ENCODE measurements at places on chromosomes 12 and 14. TPM values are rescaled to one million over a fixed set of nuclear protein-coding genes. Genes with fewer than 3 reads are reported as not detected.
A peak's percentile ranks its signal among the peaks of the same experiment; 100 is the strongest.

GRCh38 chr12:1579651-1580435, 14.5 kb downstream of the FBXL14 start:
- DNase-seq: no peak

- no peak for DNase-seq
Measured at GRCh38 chr12:53298164-53298563, 1.3 kb upstream of the MYG1 start.

- DNase-seq: no peak
Measured at GRCh38 chr12:124901003-124901402, 13.4 kb downstream of the UBC start.

GRCh38 chr12:130665753-130666152, 50.3 kb downstream of the RIMBP2 start:
- DNase-seq: no peak

- no peak for DNase-seq
Measured at GRCh38 chr12:107165581-107165980, 72.2 kb upstream of the CRY1 start.

DNA sequence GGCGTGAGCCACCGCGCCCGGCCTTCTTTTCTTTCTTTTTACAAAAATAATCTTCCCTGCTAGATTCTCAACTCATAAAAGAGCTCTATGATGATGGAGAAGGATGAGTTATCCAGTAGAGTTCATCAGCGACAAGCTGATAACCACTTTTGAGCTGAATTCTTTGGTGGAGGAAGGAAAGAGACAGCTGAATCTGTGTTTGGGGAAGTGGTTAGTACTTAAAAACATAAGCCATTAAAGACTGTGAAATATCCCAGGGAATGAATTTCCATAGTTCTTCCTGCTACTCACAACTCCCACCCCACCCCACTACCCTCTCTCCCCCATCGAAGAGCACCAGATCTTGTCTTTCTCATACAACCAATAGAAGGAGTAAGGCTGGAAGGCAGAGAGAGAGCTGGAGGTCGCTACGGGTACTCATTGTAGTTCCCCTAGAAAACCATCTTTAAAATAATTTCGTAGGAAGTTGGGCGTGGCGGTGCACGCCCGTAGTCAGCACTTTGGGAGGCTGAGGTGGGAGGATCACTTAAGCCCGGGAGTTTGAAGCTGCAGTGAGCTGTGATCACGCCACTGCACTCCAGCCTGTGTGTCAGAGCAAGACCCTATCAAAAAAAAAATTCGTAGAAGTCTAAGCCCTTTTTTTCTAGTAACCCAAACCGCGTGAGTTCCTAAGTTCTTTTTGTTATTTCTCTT, 647 bp upstream of the ESPL1 start:
- no peak for DNase-seq

- DNase-seq: no peak
Measured at GRCh38 chr14:79443602-79444001, 767.7 kb downstream of the DIO2 start.

- no peak for DNase-seq
Measured at GRCh38 chr12:57205186-57205585, 11.4 kb upstream of the NXPH4 start.

DNA sequence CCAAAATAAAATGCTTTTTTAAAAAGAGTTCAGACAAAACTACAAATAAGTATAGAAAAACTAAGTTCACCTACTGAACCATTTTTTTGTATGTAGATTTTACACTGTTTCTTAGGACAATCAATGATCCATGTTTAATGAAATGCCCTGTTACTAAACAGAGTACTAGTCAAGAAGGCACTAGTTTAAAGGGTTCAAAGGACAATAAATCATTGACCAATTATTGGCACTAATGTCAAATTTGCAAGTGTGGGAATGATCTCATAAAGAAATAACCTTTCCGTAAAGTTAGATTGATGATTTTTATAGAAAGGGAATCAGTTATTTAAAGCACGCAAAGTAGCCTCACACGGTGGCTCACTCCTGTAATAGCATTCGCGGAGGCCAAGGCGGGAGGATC, 4.2 kb downstream of the DNAI7 start:
- no peak for DNase-seq

DNA sequence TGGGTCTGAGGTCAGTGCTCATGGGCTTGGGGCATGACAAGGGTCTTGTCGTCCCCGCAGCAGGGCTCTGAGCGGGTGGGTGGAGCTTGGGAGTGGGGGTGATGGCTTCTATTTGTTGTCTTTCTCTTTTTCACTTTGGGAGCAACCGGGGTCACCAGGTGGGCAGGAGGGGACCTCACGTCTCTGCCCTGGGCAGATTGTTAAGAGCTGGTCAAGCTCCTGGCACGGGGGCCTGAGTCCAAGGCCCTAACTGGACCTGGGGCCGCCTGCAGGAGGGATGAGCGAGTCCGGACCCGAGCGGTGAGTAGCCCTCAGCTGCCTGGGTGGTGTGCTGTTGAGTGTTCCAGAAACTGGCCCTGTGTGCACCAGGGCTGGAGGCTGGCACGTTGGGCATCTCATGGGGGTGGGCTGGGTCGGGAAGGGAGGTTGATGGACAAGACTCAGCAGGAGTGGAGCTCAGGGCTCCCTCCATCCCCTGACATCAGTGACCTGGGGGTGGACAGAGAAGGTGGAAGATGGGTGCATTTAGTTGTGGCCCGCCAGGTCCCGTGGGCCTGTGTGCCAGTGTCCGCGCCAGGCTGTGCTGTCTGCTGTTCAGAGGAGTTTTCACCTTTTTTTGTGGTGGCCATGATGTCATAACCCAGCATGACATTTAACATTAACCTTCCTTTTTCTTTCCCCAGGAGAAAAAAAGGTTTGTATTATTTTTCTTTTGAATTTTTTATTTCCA, 27.5 kb downstream of the RTL1 start:
- DNase-seq: no peak

DNA sequence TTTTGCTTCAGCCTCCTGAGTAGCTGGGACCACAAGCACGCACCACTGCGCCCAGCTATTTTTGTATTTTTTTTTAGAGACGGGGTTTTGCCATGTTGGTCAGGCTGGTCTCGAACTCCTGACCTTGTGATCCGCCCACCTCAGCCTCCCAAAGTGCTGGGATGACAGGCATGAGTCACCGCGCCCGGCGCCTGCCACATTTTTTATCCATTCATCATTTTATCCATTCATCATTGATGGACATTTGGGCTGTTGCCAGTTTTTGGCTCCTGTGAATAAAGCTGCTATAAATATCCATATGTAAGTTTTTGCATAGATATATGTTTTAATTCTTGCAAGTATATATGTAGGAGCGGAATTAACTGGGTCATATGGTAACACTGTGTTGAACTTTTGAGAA, 79.5 kb downstream of the DAAM1 start:
- peak; percentile 78 for DNase-seq

- no peak for DNase-seq
Measured at GRCh38 chr12:4894019-4894418, 15.7 kb upstream of the KCNA1 start.

DNA sequence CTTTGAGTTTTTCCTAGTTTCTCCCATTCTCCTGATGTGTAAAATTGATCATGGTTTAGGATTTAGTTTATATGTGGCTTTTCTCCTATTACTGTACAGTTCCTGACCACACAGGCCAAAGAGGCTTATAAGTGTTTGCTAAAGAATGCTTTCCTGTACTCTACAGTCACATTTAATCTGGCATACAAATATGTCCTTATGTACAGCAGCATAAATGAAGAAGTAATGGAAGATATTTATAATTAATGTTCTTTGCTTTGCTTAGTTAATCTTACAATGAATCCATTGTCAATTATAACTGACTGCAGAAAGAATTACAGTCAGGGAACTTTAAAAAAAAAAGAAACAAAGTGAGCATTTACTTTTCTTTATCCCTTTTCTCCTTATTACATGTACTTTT, 293.9 kb downstream of the KCNC2 start:
- no peak for DNase-seq

DNA sequence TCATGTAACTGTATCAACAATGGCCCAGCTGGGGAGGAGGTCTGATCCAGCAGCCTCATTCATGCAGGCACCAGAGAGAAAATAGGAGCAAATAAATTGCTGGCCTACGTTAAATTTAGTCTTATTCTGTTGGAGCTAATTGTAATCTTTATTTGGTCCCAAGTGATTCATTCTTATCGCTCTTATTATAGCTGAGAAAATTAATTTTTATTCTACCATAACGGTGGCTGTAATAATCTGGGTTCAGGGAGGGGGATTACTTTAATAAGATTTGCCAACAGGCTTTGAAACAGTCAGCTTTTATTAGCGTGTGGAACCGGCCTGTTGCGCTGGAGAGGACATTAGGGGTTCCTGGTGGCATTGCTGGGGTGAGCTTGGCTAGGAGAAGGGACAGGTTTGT, 254.9 kb downstream of the AACS start:
- DNase-seq: no peak

- DNase-seq: no peak
Measured at GRCh38 chr14:95137164-95137803, 20.0 kb downstream of the DICER1 start.

- DNase-seq: no peak
Measured at GRCh38 chr14:59281609-59282377, 93.3 kb downstream of the DAAM1 start.

DNA sequence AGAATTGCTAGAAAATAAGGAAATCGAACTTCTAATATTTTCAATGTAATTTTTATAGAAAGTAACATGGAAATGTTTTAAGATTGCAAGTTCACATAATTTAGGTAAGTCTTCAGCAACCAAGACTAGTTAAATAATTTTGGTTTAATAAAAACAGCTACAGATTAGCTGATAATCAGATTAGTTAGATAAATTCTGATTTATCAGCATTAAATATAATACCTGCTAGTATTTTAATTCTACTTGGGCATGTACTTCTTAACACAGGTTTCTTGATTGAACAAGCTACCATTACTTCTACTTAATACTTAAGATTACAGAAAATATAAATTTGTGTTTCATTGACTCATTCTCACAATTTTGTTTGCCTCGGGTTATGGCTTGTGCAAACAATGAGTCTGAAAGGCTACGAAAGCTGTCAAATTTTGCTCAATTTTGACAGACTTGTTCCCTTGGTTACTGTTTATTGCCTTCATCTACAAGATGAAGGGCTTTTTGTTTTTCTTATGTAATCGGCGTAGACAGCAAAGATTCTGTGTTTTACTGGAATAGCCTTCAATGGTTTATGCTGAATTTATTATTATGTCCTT, 116.1 kb upstream of the NUDT4 start:
- DNase-seq: no peak

DNA sequence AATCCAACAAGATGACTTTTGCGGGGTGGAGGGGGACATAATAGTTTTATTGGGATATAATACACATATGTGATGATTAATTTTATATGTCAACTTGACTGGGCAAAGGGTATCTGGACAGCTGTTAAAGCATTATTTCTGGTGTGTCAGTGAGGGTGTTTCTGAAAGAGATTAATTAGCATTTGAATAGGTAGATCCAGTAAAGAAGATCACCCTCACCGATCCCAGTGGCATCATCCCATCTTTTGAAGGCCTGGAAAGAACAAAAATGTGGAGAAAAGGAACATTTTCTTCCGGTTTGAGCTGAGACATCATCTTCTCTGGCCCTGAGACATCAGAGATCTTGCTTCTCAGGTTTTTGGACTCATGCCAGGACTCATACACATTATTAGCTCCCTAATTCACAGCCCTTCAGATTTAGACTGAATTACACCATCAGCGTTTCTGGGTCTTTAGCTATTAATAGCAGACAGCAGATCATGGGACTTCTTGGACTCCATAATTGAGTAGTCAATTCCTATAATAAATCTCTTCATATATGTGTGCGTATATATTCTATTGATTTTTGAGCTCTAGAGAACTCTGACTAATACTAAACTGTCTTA, 283.6 kb downstream of the PCNX1 start:
- no peak for DNase-seq

GRCh38 chr12:3342051-3342450, 149.0 kb upstream of the PRMT8 start:
- no peak for DNase-seq

DNA sequence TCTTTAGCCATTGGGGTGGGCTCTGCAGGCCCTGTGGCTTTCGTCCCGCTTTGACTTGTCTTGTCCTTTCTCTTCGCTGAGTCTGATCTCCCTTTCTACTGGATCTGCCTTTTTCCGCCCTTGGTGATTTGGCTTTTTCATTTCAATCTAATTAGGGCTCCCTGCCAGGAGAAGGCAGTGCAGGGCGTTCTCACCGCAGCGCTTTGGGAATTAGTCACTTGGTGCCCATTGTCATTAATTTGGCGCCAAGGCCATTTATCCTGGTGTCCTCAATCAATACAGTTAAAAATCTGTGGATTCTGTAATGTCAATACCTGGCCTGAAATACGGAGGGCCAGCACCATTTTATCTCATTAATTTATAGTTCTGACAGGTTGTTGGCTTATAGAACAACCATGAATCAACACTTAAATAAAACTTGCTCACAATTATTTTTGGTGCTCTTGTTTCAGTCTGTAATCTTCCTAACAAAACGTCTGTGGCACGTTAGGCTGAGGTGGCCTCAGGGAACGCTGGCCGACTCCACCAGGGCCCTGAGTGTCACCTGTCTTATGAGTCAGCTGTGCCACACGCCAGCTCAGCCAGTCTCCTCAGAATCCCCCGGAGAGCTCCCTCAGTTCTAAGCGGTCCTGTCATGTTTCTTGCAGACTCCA, 115.7 kb downstream of the BEGAIN start:
- DNase-seq: no peak

DNA sequence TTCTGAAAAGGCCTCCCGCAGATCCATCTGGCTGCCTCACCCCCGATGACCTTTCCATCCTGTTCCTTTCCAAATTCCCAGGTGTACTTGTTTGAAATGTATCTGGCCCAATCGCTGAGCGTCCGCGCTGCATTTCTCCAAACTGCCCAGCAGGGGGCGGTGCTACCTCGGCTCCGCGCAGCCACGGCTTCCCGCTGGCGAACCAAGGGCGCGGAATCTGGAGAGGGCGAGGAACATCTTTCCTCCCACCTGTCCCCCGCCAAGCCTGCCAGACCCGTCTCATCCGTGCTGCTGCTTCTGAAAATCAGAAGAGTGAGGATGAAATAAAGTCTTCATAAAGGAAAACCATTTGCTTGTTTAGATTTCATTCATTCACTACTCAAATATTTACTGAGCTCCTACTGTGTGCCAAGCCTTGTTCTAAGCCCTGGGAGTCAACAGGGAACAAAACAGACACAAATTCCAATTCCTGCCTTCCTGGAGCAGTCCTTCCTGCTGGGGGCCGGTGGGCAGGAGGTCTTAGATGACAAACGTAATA, 16.8 kb upstream of the MYL2 start:
- peak; percentile 46 for DNase-seq

- DNase-seq: no peak
Measured at GRCh38 chr12:47419497-47419896, 286.3 kb downstream of the RPAP3 start.

The CAMKK2 gene
- total RNA-seq: 21.3 TPM

The SLC4A8 gene
- total RNA-seq: 0.90 TPM

The RHEBL1 gene
- 1.9 TPM for total RNA-seq

The PAPLN gene
- 58.3 TPM for total RNA-seq

The ARF3 gene
- 50.4 TPM for total RNA-seq

The NPFF gene
- not detected for total RNA-seq

The MYF6 gene
- not detected for total RNA-seq

The CEBPE gene
- not detected for total RNA-seq

The SMCO3 gene
- total RNA-seq: 0.89 TPM

The EIF2S3B gene
- total RNA-seq: 1.0 TPM

The TAS2R31 gene
- total RNA-seq: 2.3 TPM

The TDP1 gene
- total RNA-seq: 14.9 TPM

The PRICKLE1 gene
- total RNA-seq: 16.3 TPM

The ANKRD33 gene
- total RNA-seq: 0.26 TPM

The ASB2 gene
- total RNA-seq: not detected

The HOXC5 gene
- not detected for total RNA-seq

The TMTC3 gene
- 19.7 TPM for total RNA-seq

The IL31 gene
- total RNA-seq: not detected

The SLC25A3 gene
- total RNA-seq: 502 TPM

The KLRB1 gene
- not detected for total RNA-seq

Data from dermis microvascular lymphatic vessel endothelial cell (primary cell).